ENCODE measurements at places on chromosomes 3 and 15.

GRCh38 chr3:15781637-15782402 lies 16.0 kb downstream of the ANKRD28 start:
- DNase-seq: no peak

- DNase-seq: no peak
Observed at GRCh38 chr3:159025733-159026132, 223.9 kb downstream of the MFSD1 start.

DNA sequence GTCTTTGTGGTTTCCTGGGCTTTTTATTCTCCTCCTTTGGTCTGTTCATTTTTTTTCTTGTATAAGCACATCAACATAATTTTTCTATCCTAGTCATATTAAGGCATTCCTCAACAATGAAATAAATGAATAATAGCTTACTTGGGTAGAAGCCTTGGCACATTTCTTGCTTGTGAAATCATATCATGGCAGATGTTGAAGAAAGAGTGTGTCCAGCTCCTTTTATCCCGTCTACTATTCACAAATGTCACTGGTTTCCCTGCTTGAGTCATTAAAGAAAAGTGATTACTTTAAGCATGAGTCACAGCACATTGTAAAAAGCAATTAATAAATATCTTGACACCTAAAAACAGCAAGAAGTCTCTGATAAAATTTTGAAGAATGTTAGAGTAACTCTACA lies 42.1 kb downstream of the MINAR1 start:
- DNase-seq: no peak

GRCh38 chr3:40247714-40248454 lies 61.6 kb upstream of the EIF1B start:
- DNase-seq: no peak

DNA sequence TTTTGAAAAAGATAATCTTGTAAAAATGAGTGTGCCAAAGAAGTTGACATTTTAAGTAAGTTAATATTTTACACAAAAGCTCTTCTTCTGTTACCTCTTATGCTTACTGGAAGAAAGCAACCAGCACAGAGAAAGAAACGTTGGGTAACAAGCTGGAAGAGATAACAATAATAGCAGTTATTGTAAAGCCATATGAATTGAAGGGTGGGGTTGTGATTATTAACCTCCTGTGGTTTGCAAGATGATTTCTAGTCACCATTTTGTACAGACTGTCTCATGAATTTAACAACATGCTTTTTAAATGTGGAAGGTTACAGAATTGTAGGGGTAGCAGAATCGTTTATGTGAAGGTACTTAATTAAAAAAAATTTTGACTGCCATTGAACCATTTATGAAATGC lies 9.2 kb downstream of the RAP2B start:
- DNase-seq: no peak

DNA sequence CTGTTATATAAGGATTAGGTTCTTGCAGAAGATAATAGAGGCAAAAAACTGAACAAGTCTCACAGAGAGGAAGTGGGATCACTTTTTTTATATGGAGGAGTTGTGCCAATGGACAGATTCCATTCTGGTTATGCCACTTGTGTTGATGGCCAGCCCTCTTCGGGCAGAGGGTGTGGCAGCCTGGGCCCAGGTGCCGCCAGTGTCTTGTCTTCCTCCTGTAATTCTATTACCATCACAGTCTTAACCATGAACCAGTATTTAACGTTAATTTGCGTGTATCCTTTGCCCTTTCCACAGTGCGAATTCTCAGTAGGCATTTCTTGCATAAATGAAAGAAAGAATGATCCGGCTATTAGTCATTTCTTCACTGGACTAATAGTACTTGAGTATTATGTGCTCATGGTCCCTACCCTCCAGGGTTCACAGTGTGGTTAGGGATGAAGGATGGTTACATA lies 7.0 kb upstream of the USP4 start:
- DNase-seq: no peak

DNA sequence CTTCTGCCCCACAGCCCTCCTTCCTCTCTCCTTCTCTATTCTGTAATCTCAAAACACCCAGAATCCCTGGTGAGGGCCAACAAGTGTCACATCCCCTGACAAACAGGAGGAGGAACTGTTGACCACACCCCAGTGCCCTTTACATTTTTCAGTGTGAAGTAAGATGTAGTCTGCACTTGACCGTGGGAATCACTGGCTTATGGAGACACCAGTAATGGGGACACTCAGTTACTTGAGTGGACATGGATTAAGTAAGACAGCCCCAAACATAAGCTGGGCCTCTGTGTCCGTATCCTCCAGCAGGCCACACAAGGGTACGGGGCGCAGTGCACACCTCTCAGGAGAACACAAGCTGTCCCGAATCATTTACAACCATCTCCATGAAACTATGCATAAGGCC lies 28.4 kb upstream of the LIMD1 start:
- DNase-seq: no peak

- no peak for DNase-seq
Observed at GRCh38 chr15:89575656-89576416, 567 bp downstream of the TICRR start.

DNA sequence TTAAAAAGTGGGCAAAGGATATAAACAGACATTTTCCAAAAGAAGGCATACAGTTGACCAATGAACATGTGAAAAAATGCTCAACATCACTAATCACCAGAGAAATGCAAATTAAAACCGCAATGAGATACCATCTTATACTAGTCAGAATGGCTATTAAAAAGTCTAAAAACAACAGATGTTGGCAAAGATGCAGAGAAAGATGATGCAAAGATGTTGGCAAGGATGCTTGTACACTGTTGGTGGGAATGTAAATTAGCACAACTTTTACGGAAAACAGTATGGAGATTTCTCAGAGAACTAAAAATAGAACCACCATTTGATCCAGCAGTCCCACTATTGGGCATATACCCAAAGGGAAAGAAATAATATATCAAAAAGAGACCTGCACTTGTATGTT lies 53.5 kb downstream of the TLNRD1 start:
- no peak for DNase-seq

DNA sequence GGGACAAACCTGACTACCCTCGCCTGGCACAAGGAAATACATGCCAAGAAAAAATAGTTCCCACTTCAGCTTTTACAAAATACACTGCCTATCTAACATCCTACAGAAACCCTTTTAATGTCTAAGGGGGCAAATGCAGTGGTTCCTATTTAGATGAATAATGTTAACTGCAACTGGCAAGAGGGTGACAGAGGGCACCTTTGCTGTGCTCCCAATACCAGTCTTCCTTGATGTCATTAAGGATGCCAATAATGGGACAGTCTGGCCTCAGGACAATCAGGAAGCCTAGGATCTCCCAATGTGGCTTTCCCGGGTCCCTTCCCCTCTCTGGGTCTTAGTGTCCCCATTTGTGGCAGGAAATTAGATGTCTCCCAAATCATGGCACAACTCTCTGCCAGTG lies 13.9 kb downstream of the CSRNP1 start:
- DNase-seq: no peak
